Stromal cell of bone marrow (primary cell): ENCODE measurements at places on chromosomes 12 and 14.

GRCh38 chr12:27971606-27972005, 927 bp downstream of the PTHLH start:
- DNase-seq, result no peak

- no peak for DNase-seq
Measured at GRCh38 chr12:50574601-50575348, 70.0 kb downstream of the DIP2B start.

GRCh38 chr12:75289753-75290152, 40.4 kb downstream of the CAPS2 start:
- peak; percentile 14 for DNase-seq

- no peak for DNase-seq
Measured at GRCh38 chr14:85010186-85010585, 519.8 kb upstream of the FLRT2 start.

GRCh38 chr12:68727776-68728175, 18.2 kb upstream of the SLC35E3 start:
- no peak for DNase-seq

DNA sequence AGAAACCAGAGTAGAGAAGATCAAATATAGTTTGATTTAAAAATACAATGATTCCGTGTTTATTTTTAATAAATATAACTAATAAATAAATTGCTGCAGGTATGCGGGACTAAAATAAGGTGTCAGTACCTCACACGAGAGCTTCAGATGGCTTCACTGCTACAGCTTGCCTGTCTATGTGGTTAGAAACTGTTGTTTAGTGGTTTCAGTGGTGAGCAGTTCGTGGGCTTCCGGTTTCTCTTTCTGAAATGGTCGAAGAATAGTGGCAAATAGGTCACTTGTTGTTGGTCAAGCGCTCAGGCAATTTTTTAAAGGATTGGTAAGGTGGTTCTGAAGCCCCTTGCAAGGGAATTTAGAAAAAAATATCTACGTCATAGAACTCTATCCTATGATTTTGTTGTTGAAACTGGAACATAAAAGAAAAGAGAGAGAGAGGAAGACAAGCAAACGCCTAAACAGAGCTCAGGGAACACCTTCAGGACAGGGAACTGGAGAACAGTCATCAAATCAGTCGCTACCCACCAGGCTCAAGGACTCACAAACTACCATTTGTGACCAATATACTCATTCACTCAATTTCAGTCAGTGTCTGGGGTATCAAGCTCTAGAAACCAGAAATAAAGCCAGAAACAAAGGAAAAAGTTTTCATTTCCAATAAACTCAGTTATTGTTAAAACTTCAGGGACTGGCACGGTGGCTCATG, 31.3 kb downstream of the GABARAPL1 start:
- no peak for DNase-seq
